ENCODE measurements at places on chromosomes 16 and 17. TPM values are rescaled to one million over a fixed set of nuclear protein-coding genes. Genes with fewer than 3 reads are reported as not detected.

DNA sequence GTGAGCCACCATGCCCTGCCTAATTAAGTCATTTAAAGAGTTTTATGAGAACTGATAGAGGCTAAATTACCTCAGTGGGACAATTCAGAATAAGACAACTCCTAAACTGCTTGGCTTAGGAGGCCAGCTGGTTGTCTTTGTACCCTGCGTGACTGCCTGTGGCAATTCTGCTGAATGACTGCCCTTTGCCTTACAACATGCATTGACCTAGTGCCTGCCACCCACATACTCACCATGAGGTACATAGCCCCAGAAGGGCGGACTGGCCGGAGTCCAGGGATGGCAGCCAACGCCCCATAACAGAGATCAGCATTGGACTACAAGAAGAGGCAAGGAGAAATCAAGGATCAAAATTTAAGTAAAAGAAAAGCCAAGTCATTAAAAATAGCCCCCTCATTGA is 7.3 kb downstream of the TAT start:
- DNase-seq = no peak

- DNase-seq = no peak
Measured at GRCh38 chr16:85378145-85379040, 234.7 kb upstream of the GSE1 start.

MTHFSD gene
- 23.2 TPM for total RNA-seq

SLC5A10 gene
- total RNA-seq = not detected

DNAH17 gene
- not detected for total RNA-seq

TVP23A gene
- not detected for total RNA-seq
